ENCODE measurements at places on chromosomes 13 and 19. TPM values are rescaled to one million over a fixed set of nuclear protein-coding genes. Genes with fewer than 3 reads are reported as not detected.

GRCh38 chr19:8030960-8031359 is 21.6 kb upstream of the CCL25 start:
- DNase-seq: no peak
- H3K27me3 ChIP-seq: no peaks in the 10 kb centered on the region

GRCh38 chr13:100533588-100534041 is 55.0 kb downstream of the GGACT start:
- no peaks in the 10 kb centered on the region for H3K36me3 ChIP-seq
- H3K4me3 ChIP-seq: no peak overlapping the region
- peak overlapping the region; percentile 70 for H3K27ac ChIP-seq
- peaks cover 31% of the 10 kb centered on the region for H3K4me1 ChIP-seq
- H3K27me3 ChIP-seq: no peaks in the 10 kb centered on the region

DNA sequence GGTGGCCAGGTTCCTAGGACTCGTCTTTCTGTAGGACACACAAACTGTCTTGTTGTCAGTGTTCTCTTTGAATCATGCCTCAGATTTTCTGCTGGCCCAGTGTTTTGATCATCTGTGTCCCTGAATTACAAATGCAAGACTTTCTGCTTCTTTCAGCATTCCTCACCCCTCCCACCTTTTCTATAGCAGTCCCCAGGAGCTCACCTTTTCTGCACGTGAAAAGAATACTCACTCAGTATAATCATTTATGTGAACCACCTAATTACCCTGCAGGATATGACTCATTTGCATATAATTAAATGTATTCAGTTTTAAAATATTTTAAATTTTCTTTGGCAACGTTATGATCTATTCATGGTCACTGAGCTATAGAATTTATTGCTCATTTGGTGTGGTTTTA is 389.2 kb downstream of the ITGBL1 start:
- no peaks in the 10 kb centered on the region for H3K4me1 ChIP-seq
- no peaks in the 10 kb centered on the region for H3K27me3 ChIP-seq
- no peak overlapping the region for H3K4me3 ChIP-seq
- no peak overlapping the region for H3K27ac ChIP-seq

Gene NTF4
- total RNA-seq: not detected

- no peak for DNase-seq
- H3K27ac ChIP-seq: no peak overlapping the region
- H3K4me1 ChIP-seq: no peaks in the 10 kb centered on the region
- H3K4me3 ChIP-seq: no peak overlapping the region
Measured at GRCh38 chr13:36758345-36758744, 60.7 kb upstream of the RFXAP start.

Gene ZNF726
- 0.73 TPM for total RNA-seq

GRCh38 chr19:5621311-5621944 is 1.1 kb downstream of the SAFB2 start:
- peak overlapping the region; percentile 95 for H3K4me3 ChIP-seq
- no peak overlapping the region for H3K27ac ChIP-seq
- H3K4me1 ChIP-seq: peaks cover 34% of the 10 kb centered on the region
- no peak for DNase-seq
- H3K36me3 ChIP-seq: peaks cover 49% of the 10 kb centered on the region

Gene LHFPL6
- total RNA-seq: 3.0 TPM

GRCh38 chr13:71589032-71589431 is 278.0 kb downstream of the DACH1 start:
- DNase-seq: no peak
- H3K27me3 ChIP-seq: no peaks in the 10 kb centered on the region
- no peak overlapping the region for H3K4me3 ChIP-seq
- no peaks in the 10 kb centered on the region for H3K4me1 ChIP-seq
- H3K36me3 ChIP-seq: no peaks in the 10 kb centered on the region

- peaks cover 9% of the 10 kb centered on the region for H3K4me1 ChIP-seq
- H3K27me3 ChIP-seq: no peaks in the 10 kb centered on the region
- no peak for DNase-seq
- H3K27ac ChIP-seq: no peak overlapping the region
- H3K4me3 ChIP-seq: no peak overlapping the region
Measured at GRCh38 chr19:38304866-38305429, 897 bp downstream of the C19orf33 start.

Gene CGB5
- not detected for total RNA-seq

Gene RNF17
- not detected for total RNA-seq

Gene SIGLECL1
- total RNA-seq: not detected
